Gastroesophageal sphincter (tissue), 4 donors: ENCODE measurements at places on chromosomes 5 and 9.

DNA sequence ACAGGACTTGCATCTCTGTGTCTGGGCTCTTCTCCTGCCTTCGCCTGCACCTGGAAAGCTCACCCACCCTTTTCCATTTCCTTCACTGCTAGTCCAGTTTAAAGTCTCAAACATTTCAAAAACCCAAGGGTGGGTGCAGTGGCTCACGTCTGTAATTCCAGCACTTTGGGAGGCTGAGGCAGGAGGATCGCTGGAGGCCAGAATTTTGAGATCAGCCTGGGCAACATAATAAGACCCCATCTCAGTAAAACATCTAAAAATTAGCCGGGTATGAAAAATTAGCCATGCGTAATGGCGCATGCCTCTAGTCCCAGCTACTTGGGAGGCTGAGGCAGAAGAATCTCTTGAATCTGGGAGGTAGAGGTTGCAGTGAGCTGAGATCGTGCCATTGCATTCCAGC, 139.9 kb upstream of the RETREG1 start:
- no peak for ATAC-seq

- no peak for ATAC-seq
Observed at GRCh38 chr5:7578071-7578470, 182.1 kb downstream of the ADCY2 start.

DNA sequence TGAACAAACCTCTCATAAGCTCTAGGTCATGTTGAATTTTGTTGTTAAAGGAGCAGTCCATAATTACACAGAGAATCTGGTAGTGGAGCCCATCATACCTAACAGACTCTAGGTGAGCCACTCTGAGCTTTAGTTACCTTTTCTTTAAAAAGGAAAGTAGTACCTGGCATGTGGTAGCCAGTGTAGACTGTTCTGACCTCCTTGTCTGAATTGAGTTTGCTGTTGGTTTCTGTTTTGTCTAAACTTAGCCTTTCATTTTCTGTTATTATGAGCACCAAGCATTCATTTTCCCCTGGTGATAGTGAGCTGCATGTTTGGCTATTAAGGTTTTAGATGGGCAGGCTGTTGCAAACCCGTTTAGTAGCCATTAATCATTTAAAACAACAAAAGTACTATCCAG, 112.2 kb downstream of the MAST4 start:
- ATAC-seq = no peak

GRCh38 chr9:93154293-93154903, 20.3 kb upstream of the NINJ1 start:
- no peak for ATAC-seq

DNA sequence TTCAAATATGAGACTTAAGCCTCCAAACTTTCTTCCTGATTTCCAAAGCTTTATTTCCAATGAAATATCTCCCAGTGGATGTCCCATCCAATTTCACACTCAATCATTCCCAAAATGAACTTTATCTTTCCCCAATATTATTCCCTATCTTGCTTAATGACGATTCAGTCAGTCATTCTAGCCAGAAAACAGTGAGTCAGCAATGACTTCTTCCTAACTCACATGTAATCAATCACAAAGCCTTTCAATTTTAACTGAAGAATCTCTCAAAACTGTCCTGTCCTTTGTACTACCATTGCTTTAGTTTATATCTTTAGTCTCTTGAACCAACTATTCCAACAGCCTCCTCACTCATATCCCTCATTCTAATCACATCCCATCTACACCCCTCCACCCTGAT, 34.9 kb downstream of the NSA2 start:
- no peak for ATAC-seq

DNA sequence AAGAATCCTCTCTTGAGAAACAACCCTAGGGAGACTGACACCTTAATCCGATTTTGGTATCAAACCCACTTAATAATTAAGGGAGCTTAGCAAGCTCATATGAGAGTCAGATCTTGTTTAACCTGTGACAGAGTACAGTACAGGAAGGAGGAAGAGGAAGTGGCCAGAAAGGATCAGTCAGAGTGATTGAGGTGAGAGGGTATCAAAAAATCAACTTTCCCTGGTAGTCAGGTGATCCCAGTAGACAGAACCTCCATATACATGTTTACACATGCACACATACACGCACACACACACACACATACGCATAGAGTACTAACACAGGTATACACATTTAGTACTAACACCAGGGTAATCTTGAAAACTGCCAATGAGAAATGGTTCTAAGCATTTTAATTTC, 56.8 kb downstream of the GLIS3 start:
- no peak for ATAC-seq

- peak; percentile 69 for ATAC-seq
Observed at GRCh38 chr9:93205045-93205768, 21.3 kb downstream of the WNK2 start.

DNA sequence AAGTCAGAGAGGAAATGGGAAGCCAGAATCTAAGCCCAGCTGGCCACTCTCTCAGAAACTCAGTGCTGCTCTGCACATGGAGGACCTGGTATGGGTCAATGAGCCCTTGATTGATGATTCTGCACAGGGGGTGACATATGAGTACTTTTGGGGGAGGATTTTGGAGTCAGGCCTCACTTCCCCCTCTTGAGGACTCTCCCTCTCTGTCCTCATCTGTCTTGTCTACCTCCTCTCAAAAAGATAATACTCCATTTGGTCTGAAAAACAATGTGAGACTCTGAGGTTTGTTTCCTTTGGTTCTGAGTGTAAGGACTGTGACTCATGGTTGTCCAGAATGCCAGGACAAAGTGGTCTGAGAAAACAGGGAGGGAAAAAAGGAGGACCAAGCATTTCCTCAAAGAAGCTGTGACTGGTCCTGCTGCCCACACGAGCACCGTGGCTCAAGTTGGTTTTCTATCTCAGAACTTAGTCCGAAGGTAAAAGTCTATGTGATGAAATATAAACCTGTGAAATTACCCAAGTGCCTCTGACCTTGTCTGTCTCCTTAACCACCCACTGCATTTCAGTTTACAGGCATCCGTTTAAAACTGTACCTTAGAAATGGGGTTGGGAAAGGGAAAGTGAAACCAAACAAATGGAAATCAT, 11.1 kb downstream of the TTC39B start:
- ATAC-seq = peak; percentile 58

DNA sequence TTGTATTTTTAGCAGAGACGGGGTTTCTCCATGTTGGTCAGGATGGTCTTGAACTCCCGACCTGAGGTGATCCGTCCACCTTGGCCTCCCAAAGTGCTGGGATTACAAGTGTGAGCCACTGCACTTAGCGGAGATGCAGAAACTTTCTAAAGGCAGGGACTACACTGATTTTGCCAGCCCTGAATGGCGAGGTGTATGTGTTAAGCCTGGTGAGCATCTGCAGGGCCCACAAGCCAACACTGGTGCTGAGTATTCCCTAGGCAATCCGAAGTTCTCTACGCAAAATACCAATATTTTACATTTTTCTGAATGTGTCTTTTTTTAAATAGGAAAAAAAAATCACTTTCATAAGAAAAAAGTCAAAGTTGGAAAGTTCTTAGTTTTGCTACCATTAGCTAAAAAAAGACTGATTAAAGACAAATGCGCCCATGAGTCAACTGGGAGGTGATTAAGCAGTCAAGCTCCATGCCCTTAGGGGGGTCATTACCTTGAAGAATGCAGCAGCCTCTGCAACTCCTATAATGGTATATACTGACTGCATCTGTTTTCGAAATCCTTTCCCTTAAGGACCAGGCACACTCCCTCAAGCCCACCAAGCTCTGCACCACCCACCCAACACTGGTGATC, 502.8 kb downstream of the BNC2 start:
- ATAC-seq = no peak

- no peak for ATAC-seq
Observed at GRCh38 chr5:98604721-98605425, 168.6 kb upstream of the RGMB start.

DNA sequence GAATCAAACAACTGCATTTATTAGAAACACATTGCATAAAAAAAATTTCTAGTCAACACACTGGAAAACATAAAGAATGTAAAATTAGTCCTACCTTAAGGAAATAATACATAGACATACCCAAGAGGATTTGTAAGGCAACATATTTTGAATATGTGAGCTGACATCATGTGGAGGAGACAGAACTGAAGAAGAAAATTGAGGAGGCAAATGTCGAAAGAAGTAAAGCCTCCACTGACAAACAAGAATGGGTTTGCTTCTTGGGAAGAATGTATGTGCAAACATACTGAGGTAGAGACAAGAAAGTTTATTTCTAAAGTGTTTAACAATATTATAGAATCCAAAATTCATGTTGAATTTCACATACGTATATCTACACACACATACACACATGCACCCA, 363.0 kb upstream of the PDE4D start:
- no peak for ATAC-seq
